HepG2 (cell line): ENCODE measurements at places on chromosomes 16 and 17.

DNA sequence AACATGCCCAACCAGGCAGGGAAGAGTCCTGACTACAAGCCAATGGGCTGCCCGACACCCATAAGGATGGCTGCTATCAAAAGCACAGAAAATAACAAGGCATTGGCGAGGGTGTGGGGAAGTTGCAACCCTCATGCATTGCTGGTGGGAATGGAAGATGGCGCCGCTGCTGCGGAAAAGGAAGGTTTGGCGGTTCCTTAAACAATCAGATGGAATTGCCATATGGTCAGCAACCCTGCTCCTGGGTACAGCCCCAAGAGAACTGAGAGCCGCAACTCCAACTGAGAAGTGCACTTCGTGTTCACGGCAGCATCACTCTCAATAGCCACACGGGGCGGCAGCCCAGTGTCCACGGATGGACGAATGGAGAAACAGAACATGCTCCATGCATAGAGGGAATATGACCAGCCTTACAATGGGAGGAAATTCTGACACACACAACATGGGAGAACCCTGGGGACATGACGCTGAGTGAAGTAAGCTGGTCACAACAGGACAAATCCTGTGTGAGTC is 193.3 kb downstream of the RBFOX3 start:
- no peak for DNase-seq

DNA sequence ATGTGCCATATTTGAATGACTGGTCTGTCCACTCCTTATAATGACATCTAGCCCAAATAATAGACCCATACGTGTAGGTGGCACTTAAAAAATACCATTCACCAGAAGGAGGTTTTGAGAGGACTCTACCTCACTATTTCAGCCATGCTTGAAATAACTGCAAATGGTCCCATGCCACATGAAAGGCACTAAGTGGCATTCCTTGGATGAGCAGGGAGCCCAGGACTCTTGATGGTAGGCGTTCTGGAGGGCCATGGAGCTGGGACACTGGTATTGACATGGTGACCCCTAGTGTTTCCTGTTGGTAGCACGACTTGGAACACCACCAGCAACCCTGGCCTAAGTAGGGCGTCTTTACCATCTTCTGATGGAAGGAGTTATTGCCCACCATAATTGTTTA is 148.7 kb upstream of the ZFHX3 start:
- peak; percentile 70 for DNase-seq

- no peak for DNase-seq
Observed at GRCh38 chr17:40062329-40063186, at the start of gene THRA. Gene THRA (plus strand): TSS chr17:40062965. CDS start chr17:40074489, 11,524 bp downstream.

- no peak for DNase-seq
Observed at GRCh38 chr16:74591876-74592650, 14.9 kb downstream of the GLG1 start.

- DNase-seq, result no peak
Observed at GRCh38 chr16:51759329-51759728, 608.3 kb upstream of the SALL1 start.

- DNase-seq, result no peak
Observed at GRCh38 chr16:79599837-79600637, 500 bp downstream of the MAF start.

DNA sequence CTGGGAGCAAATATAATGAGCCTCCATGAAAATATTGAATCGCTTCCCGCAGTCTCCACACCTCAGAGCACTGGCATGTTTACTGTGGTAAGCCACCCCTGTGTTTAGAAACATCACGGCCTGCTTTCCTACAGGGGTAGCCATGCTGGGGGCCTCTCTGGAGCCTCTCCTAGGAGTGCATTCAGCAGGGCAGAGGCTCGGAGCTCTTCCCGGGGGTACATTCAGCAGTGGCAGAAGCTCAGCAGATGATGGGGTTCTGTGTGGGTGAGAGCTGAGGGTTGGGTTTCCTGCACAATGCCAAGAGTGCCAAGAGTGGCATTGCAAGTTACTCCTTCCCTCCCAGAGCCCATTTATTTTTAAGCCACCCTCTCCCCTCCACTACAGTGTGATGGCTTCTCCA is 386.6 kb downstream of the SEC14L1 start:
- no peak for DNase-seq

- DNase-seq, result no peak
Observed at GRCh38 chr17:28912281-28912937, 9.5 kb upstream of the DHRS13 start.

DNA sequence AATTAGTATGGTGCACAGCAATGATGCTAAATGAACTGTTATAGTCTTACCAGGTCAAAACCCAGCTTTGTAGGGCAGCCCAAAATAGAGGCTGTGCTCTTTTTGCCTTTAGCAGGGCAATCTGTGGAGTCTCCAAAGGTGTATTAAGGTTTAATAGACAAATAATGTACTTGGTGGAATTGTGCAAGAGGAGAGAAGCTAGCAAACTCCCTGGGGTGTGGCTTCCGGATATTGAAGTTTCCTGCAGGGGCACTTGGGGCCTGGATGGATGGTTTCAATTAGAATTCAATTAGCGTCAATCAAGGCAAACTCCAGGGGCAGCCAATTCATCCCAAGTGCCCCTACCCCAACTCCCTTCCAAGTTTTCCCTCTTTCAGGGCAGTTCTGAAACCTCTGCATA is 285.8 kb downstream of the UTP18 start:
- DNase-seq, result no peak
